Femur (tissue), 1 donor: ENCODE measurements at places on chromosomes 5 and 9.

DNA sequence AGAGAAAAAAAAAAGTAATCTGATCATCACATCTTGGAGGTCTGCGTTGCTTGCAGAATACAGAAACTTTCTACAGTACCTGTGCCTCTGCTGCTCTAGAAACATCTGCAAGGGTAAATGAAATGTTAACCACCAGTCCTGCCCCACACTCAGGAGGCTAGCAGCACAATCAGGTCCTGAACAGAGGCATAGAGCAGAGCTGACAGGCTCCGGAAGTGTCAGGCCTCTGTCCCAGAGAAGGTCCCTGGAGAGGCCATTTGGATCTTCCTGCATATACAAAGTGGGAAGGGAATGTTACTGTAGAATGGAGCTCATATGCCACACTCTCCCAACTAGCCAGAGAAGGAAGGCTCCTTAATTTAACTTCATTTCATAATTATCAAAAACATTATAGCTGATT lies 7.2 kb downstream of the NRG2 start:
- DNase-seq, result no peak

DNA sequence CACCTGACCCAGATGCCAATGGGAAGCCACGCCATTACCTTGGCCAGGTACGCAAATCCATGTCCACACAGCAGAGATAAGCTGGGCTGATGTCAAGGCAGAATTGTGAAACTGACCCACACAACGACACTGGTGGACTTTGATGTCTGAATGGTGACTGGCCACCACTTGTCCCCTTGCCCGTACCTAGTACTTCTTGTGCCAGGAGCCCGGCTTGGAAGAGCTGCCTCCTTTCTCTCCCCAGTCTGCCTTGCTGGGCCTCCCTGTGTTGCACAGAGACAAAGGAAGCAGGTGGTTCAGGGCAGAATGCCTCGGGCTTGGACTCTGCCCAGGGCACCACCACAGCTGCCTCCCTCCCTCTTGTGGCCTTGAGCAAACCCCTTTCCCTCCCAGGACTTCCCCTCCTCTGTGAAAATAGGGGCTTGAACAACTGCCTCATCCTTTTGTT lies 23.3 kb downstream of the PTGES2 start:
- peak; percentile 62 for DNase-seq

- no peak for DNase-seq
Measured at GRCh38 chr9:12441506-12441905, 251.7 kb upstream of the TYRP1 start.

- DNase-seq, result no peak
Measured at GRCh38 chr5:74074111-74074510, 448.1 kb downstream of the ARHGEF28 start.

DNA sequence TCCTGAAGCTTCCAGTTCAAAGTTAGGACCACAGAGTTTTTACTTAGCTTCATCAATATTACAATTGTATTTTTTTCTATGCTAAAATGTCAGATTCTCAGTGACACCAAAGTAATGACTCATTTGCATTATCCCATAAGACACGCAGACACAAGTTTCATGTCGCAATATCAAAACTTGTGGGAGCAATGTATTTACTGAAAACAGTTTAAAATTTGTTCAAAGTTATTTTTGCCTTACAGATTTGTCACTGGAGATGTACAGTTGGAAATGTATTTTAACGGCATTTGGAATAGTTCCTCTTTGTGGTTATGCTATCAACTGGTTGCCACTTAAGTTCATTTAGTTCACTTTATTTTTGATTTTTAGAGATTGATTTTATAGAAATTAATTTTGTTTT lies 36.2 kb upstream of the DAP start:
- no peak for DNase-seq

- peak; percentile 69 for DNase-seq
Measured at GRCh38 chr5:32443541-32444430, 754 bp downstream of the ZFR start.

DNA sequence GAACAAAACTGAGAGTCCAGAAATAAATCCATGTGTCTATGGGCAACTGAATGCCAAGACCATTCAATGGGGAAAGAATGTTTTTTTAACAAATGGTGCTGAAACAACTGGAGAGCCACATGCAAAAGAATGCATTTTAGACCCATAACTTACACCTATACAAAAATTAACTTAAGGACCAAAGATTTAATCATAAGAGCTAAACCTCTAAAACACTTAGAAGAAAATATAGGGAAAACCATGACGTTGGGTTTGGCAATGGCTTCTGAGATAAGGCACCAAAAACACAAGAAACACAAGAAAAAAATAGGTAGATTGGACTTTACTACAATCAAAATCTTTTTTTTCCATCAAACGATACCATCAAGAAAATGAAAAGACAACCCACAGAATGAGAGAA lies 48.4 kb upstream of the ANKRD33B start:
- DNase-seq, result no peak

DNA sequence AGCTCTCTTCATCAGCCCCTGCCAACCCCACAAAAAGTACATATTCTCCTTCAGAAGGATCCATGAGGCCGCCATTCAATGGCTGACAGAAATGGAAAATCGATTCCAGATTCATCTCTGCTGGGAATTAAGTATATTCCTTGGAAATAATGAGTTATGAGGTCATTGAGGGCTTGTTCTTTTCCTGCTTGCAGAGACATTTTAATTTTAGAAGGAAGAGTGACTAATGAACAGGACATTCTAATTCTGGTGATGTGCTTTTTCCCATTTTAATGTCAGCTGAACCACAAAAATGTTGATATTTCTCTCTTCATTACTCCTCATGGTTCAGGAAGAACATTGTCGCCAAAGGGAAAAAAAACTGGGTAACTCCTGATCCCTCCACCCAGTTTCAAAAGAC lies 314.0 kb downstream of the PIK3R1 start:
- DNase-seq, result no peak

DNA sequence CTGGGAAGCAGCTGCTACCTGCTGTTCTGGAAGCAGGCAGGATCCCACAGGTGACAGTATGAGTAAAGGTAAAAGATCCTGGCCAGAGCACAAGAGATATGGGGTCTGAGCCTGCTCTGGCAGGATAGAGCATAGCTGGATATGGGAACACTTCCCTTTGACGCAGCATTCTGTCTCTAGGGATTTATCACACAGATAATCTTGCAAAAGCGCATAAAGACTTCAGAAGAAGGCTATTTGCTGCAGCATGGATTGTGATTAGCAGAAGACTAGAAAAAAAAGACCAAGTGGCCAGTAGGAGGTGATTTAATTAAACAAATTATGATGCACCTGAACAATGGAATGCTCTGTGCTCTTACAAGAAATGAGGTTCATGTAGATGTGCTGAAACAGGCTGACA lies 52.4 kb upstream of the PWWP2A start:
- DNase-seq, result no peak

DNA sequence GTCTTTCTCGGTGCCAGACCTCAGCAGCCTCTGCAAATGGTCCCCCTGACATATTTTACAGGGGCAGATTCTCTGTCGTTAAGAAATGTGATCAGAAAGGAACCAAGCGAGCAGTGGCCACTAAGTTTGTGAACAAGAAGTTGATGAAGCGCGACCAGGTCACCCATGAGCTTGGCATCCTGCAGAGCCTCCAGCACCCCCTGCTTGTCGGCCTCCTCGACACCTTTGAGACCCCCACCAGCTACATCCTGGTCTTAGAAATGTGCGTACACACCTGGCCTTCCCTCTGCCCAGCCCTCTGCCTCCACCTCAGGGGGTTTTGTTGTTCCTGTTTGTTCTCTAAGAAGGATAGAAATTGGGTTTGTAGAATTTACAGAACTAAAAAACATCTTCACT lies 77.3 kb upstream of the OTULINL start:
- no peak for DNase-seq

- no peak for DNase-seq
Measured at GRCh38 chr5:156951359-156951758, 11.7 kb downstream of the TIMD4 start.

- no peak for DNase-seq
Measured at GRCh38 chr5:11050596-11051304, 289.7 kb upstream of the DAP start.

- DNase-seq, result peak; percentile 68
Measured at GRCh38 chr5:116361171-116361967, 213.3 kb downstream of the SEMA6A start.

DNA sequence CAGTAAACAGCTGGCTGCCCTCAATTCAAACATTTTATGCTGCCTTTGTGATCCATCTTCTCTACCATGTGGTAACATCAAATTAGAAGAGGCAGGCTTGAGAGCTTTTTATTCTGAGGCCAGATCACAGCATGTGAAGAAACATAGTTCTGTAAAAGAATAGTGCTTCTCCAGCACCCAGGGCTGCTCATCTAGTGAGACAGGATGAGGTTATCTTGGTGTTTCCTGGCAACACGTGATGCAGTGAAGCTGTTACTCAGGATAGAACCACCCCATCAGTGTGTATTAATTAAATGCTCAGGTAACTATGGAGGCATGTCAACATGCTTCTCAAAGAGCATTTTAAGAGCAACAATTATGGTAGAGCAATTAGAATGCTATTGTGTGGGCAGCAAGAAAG lies 400.5 kb upstream of the ACO1 start:
- DNase-seq, result no peak

- no peak for DNase-seq
Measured at GRCh38 chr9:36118706-36119105, 17.8 kb upstream of the GLIPR2 start.

DNA sequence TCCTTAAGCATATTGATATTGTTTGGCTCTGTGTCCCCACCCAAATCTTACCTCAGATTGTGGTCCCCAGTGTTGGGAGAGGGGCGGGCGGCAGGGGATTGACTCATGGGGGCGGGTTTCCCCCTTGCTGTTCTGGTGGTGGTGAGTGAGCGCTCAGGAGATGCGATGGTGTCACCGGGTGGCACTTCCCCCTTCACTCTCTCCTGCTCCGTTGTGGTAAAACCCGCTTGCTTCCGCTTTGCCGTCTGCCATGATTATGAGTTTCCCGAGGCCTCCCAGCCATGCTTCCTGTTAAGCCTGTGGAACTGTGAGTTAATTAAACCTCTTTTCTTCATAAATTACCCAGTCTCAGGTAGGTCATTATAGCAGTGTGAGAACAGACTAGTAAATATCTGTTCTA lies 229.1 kb downstream of the IRX2 start:
- DNase-seq, result no peak

DNA sequence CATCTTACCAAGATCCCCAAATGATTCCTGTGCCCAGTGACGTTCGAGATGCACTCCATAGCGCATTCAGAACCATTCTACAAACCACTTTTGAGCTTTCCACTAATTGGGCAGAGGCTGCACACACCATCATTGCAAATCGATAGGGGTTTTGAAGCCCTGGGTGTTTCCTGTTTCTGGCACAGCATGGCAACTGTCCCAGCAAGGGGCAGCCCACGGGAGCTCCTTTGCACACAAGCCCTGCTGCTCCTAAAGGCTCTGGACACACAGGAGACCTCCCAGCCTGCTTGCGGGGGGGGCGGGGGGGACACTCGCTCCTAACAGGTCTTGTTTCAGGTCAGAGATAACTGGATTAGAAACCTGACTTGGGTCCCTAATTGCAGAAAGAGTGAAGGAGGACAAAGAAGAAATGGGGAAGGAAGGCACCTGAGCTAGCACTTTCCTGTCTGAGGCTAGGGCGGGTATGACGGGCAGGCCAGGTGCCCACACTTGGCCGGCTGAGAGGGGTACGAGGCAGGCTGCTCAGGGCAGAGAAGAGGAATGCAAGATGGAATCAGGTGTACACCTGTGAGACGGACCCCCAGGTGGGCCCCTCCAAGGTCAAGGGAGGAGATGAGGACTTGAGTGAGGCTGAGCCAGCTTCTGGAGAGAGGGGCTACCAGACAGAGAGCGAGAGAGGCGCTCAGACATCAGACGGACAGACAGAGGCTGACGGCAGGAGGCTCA lies 820 bp downstream of the FBP1 start:
- no peak for DNase-seq

GRCh38 chr9:88234114-88234513 lies 95.8 kb upstream of the SPATA31C2 start:
- no peak for DNase-seq

- no peak for DNase-seq
Measured at GRCh38 chr9:114187827-114188226, 32.5 kb downstream of the COL27A1 start.

DNA sequence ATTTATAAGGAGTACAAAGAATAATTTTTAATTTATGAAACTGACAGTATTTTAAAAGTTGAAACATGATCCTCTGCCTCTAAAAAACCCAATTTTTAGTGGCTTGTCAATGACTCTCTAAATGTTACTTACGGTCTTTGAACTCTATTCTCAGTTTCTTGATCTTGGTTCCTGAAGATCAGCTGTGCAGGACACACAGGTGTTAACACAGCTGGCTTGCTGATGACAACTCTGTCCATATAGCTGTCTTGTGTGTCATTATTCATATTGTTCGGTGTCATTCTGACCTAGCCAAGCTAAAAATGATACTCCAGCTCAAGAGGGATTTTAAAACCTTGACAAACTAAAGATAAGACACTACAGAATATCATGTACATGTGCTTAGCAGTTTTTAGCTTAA lies 314.5 kb downstream of the CCDC171 start:
- no peak for DNase-seq

GRCh38 chr5:43683884-43684471 lies 81.0 kb downstream of the NNT start:
- DNase-seq, result no peak
